T1000 (cell line): ENCODE measurements at places on chromosomes 1 and 21.

- DNase-seq = no peak
These were observed 32.4 kb downstream of the CDK18 start for GRCh38 chr1:205536759-205537361.

DNA sequence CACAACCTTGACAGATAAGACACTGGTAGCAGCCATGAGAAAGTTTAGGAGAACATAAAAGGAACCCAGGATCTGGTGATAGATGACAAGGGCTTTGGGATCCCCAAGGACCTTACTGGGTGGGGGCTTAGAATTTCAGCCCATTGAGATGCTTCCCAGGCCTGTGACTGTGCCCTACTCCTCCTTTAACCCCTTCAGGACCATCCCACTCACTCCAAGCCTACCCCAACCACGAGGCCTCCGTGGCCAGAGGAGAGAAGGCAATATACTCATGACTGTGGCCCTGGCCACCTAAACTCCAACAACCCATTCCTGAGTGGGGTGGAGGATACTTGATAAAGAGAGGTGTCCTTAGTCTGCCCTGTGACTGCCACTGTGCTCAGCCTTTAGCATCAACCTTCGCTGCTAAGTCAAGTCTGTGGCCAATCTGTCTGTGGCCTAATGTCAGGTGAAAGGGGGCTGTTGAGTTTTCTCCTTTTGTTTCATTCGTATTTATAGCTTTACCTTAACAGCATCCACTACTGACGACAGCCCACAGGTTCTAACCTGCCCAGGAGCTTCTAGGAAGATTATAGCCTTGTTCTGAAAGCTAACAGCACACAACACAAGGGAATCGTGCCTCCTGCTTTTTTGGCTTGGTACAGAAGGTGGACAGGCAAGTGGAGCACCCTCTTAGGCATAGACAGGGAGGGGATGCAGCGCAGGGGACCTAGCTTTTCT, 16.9 kb upstream of the BCAR3 start:
- DNase-seq = no peak

DNA sequence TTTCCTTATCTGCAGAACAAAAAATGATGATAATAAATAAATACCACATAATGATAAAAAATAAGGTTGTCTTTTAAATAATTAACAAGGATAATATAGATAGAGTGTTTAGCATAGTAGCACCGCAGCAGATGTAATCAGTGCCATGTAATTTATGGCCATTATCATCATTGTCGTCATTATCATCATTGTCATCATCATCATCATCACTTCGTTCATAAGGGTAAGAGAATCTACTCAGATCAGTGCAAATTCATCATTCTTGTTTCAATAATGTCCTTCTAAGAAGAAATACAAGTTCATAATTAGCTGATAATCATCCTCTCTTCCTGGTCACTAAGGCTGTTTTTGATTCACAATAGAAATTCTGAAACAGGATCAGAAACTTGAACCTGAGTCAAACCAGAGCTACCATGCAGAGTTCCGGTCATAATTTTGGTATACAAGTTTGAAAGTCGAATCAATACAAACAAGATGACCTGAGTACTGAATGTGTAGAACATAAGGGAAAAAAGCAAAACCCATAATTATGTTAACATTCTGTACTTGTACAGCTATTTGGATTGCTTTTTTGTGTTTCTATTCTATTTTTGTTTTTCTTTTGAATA, 172.0 kb downstream of the LRRC40 start:
- DNase-seq = no peak

DNA sequence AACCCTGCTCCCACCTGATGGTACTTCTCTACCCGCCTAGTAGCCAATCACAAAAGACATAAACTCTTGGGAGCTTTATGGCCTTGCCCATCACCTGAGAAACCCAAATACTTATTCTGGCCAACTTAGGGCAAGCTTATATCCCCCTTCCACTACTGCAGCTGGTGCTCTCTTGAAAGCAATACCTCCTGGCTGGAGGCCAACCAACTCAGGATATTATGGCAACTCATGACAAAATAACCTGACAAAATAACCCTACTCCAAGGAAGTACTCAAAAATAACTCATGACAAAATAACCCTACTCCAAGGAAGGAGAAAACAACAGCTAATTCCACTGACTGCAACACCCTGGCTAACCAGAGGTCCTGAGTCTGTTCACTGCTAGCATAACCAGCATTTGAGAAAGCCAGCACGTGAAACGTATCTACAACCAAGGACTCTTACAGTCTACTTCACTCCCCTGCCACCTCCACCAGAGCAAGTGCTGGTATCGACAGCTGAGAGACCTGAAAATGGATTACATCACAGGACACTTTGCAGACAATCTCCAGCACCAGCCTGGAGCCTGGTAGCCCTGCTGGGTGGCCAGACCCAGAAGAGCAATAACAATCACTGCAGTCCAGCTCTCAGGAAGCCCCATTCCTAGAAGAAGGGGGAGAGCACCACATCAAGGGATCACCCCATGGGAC, 179.9 kb downstream of the COL24A1 start:
- DNase-seq = no peak

DNA sequence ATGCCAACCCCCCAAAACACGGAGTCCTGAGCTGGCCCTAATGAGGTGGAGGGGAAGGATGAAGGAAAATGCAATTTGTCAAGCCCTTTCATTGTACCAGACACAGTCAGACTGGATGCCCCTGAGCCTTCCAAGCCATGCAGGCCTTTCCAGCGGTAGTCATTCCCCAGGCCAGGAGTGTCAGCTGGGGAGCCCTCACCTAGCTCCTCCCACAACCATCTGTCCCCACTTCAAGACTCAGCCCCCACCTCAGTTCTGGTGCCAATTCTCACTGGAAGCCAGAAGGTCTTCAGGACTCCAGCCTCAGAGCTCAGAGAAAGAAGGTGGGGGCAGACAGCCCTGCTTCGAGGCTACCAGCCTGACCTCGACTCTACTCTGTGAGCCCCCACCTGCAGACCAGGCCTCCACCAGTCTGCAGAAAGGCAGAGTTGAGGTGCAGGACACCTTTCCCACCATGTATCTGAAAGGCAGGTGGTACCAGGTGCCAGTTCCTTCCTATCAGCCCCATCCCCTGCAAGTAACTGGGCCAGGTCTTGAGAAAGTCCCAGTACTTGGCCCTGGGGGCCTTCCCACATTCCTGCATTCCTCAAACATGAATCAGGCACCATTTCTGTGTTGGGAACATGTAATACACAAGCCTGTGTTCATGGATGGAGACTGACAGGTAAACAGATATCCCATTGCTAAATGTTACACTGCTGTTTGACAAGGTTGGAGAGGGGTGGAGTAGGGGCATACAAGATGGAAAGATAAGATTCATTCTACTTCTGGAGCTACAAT, 180.6 kb upstream of the EDN2 start:
- peak; percentile 39 for DNase-seq

DNA sequence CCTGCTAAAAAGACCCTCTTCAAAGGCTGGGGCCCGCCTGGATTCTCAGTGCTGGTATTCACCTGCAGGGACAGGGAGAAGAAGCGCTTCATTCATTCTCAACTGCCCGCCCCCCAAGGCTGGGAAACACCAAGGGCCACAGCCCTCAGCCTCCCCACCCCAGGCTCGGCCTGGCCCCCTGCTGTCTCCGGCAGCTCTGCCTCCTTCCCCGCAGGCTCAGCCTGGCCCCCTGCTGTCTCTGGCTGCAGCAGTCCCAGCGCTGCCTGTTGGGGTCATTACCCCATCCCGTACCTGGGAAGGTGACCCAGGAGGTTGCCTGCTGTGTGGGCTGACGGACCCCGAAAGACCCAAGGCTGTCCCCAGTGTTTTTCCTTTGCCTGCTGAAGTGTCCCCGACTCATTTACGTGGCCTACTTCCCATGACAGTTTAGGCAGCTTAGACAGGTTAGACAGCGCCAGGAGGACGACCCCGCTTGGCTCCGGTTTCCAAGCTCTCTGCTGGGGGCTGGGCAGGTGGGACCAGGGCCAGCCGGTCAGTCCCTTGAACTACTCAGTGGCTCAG, 22.9 kb upstream of the CLSTN1 start:
- no peak for DNase-seq

DNA sequence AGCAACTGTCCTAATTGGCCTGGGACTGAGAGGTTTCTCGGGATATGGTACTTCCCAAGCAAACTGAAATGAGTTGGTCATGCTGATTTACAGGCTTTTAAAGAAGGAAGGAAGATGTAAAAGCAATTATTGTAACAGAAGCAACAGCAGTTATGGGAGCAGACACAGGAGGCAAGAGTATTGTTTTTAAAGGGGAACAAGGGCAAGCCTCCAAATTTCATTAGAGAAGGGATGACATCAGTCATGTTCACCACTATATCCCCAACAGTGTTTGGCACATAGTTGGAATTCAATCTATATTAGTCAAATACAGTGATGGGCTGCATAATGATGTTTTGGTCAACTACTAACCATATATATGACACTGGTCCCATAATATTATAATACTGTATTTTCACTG, 46.0 kb upstream of the JUN start:
- DNase-seq = no peak

- no peak for DNase-seq
These were observed 35.8 kb downstream of the LAMC1 start for GRCh38 chr1:183058851-183059502.

DNA sequence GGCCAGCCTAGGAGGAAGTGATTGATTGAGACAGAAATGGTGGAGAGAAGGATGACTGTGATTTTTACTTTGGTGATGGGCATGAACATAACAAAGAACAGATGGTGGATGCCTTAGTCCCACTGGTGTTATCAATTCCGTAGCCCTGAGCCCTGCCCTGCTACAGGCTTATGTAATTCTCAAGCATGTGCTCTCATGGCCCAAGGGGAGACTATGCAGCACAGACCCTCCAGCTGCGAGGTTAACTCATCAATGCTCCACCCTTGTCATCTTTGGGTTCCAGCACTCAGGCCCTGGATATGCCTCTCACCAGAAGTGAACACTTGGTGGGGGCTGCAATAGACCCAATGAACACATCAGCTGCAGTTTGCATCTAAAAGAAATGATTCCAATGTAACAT, 62.7 kb upstream of the LRRC8D start:
- no peak for DNase-seq

DNA sequence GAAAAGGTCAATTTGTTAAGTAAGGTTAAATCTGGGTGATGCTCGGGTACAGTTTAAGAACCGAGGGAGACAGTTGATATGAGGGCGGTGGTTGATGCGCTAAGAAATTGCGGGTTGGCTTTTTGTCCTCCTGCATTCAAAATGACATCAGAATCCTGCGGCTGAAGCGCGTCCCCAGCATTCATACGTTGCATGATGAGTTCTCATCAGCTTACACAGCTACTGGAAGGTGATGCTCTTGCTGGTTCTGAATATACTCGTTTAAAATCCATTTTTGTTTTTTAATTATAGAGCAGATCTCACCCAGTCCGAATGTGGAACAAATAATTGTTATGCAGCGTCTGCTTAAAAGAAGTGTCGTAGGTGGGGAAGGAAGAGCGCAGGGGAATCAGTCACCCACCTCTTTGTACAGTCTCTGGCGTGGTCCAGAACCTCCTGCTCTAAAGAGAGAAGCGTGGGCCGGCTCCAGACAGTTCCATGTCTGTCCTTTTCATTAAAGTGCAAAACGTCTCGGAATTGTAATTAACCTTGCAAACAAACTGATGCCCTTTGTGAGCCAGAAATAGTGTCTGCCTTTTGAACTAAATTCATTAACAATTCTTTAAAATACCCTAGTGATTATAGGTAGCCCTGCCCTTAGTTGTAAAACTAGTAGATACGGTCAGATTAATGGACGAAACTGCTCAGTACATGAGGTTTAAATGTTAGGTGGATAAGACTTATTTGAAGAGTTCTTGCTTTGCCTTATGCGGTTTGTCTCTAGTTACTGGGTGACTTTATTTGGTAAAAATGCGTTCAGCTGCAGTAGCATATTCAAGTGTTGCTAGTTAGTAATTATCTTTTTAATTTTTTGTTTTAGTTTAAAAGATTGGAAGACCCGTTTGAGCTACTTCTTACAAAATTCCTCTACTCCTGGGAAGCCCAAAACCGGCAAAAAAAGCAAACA, 741 bp downstream of the RGS2 start:
- no peak for DNase-seq

- DNase-seq = no peak
These were observed 19.7 kb upstream of the PGBD2 start for GRCh38 chr1:248886237-248886895.

DNA sequence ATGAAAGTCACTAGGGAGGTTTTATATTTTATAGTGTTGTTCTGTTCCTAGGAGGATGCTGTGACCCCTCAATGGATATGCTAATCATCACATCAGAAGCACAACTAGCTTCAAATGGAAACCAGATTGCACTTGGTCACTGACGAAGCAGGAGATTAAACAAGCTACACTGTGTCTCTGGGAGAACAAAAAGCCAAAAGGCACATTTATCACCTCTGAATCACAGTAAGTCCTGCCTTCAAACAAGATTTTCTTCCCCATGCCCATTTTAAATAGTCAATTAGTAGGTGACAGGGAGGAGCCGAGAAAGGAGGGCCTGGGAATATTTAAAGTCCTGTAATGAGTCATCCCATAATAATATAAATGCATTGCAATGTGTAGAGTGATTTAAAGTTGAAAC, 38.1 kb downstream of the RGS2 start:
- DNase-seq = no peak

DNA sequence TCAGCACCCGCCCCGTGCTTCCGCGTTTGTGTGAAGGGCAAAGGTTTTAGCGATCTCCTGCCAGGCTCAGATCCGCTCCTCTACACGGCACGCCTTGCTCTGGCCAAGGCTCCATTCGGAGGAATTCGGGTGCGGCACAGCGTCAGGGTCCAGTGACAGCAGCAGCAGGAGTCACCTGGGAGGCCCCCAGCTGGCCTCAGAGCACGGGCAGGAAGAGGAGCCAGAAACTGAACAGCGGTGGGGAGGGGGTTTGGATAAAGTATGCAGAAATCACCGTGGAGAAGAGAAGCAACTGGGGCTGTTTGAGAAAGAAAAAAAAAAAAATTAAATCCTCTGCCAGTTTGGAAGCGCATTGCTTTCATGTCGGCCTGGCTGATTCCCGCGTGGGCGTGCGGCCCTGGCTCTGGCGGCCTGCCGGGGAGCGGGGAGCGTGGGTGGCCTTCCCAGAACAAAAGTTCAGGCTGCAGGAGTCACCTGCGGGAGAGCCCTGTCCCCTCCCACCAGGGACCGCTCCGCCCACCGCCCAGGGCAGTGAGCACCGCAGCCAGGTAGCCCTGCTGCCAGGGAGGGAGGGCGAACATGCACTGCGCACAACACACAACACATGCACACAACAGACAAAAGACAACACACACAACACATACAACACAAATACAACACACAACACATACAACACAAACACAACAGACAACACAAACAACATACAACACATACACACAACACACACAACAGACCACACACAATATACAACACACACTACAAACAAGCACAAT, 107.6 kb downstream of the ETS2 start:
- DNase-seq = no peak
